Activated naive CD4-positive, alpha-beta T cell treated with anti-CD3 and anti-CD28 coated beads for 36 hours (primary cell): ENCODE measurements at places on chromosomes 7 and 10. TPM values are rescaled to one million over a fixed set of nuclear protein-coding genes. Genes with fewer than 3 reads are reported as not detected.

DNA sequence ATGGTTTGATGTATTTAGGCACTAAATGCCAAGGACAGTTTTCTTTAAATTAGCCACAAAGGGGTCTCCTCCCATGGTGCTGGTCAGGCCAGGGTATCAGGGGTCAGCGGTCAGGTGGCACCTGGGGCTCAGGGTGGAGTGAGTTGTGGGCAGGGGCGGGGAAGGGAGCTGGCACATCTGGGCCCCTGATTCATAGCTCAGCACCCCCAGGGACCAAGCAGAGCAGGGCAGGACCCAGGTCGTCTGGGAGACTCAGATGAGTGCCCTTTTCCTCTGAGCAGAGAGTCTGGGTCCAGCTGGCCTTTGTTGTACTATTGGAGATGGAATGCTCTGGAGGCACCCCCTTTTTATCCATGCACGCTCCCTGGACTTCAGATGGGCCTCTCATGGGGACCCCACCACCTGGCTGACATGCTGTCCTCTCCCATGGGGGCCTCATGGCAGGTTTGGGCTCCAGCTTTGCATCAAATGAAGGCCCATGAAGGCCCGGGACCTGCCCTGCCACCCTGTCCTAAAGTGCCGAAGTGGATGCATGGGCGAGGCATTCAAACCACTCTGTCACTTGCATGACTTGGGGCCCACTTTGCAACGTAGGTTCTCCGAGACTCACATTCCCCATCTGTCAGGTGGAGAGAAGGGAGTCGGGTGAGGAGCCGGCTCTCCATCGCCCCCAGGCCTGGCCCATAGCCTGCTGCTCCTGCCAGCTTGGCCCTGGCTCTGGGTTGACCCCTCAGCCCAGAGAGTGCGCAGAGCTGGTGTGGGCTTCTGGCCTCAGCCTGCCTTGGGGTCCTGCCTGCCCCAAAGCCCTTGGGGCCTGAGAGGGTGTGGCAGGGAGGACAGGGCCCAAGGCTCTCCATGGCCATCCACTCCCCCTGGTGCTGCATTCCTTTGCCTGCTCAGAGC, 66.4 kb downstream of the RAMP3 start:
- H3K27me3 ChIP-seq: peaks cover 14% of the 10 kb centered on the region
- H3K4me1 ChIP-seq: no peaks in the 10 kb centered on the region
- no peak overlapping the region for H3K4me3 ChIP-seq
- no peaks in the 10 kb centered on the region for H3K36me3 ChIP-seq
- no peak overlapping the region for H3K27ac ChIP-seq

DNA sequence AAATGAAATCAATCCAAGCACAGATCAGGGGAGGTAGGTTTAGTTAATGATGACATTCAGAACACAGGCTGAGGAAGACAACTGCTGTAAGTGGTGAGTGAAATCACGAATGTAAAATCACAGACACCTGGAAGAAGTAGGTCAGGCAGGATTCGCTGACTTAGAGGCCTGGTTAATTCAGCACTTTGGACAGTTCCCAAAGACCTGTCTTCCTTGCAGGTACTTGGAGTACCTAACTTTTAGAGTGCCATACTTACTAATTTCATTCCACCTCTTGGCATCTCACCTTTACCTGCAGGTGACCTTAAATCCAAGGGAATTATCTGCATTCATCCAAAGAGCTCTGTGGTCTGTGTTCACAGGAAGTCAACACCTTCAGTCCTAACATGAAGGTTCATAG, 822.3 kb downstream of the PHTF2 start:
- H3K27ac ChIP-seq: no peak overlapping the region
- peak; percentile 5 for DNase-seq
- no peaks in the 10 kb centered on the region for H3K4me1 ChIP-seq
- H3K27me3 ChIP-seq: no peaks in the 10 kb centered on the region
- no peaks in the 10 kb centered on the region for H3K36me3 ChIP-seq

DNA sequence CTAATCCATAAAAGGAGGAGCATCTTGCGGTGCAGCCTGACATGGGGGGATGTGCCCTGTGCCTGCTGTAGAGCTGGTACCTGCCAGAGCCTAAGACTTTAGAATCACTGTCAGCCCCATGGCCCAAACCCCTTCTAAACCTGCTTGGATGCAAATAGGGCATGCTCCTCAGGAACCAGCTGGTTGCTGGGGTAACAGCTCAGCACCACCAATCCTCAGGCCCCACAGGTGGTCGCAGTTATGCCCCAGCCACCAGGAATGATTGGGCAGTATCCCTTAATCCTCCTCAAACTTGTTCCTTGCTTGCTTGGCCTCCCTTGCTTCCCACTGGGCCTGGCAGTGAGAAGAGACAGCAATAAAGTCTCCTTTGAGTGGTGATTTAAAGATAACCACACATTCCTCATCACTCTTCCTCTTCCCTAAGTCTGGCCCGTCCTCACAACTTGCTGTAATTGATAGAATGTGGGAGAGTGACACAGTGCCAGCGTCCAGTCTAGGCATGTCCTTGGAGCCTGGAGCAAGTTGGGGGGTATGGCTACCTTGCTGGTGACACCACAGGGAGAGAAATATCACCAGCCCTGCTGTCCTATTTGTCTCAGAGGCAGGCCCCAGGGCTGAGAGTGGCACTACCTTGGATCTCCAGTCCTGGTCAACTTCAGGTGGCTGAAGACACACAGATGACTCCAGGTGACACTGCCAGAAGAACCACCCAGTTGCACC, 43.0 kb downstream of the VSTM4 start:
- no peaks in the 10 kb centered on the region for H3K36me3 ChIP-seq
- H3K27me3 ChIP-seq: peaks cover 8% of the 10 kb centered on the region

DNA sequence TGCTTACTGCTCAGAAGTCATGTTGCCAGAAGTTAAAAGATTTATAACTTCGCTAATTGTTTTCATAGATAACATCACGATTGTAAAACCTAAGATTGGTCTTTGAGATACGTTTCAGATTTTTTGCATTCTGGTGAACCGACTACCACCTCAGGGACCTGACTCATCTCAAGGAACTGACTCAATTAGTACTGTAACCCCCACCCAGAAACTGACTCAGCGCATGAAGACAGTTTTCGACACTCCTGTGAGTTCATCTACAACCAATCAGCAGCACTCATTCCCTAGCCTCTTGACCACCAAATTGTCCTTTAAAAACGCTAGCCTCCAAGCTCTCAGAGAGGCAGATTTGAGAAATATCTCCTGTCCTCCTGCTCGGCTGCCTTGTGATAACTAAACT, 72.3 kb downstream of the ELMO1 start:
- peak; percentile 69 for DNase-seq
- H3K36me3 ChIP-seq: peaks cover 32% of the 10 kb centered on the region
- peak overlapping the region; percentile 65 for H3K27ac ChIP-seq
- H3K4me1 ChIP-seq: peaks cover 68% of the 10 kb centered on the region
- H3K27me3 ChIP-seq: no peaks in the 10 kb centered on the region

DNA sequence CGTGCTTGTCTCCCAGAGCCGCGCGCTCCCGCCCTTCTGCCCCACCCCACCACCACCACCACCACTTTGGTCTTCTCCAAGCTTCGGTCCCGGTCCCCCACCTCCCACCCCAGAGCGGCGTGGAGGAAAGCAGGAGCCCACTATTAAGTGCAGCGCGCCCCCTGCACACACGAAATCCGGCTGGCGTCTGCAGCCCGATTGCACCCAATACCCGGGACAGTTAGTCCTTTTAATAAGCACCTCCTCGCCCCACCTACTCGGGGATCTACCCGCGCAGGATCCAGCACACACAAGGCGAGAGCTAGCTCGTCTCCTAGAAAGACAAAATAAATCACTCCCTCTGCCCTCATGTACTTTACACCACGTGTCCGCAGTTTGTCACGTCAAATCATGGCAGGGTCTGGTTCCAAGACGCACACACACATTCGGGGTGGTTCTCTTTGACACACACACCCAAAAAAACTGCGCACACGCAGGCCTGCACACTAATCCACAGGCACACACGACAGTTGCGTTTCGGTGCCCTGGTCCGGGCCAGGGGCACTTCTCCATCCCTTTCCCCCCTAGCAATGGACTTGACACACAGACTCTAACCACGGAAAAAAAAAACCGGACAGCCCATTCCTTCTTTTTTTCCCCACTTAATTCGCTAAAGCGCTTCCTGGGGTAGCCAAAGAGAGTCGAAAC, 1.6 kb downstream of the SFMBT2 start:
- H3K27me3 ChIP-seq: peaks cover 15% of the 10 kb centered on the region
- DNase-seq: peak; percentile 82
- peaks cover 50% of the 10 kb centered on the region for H3K4me1 ChIP-seq
- H3K27ac ChIP-seq: peak overlapping the region; percentile 92
- H3K36me3 ChIP-seq: peaks cover 5% of the 10 kb centered on the region
- peak overlapping the region; percentile 97 for H3K4me3 ChIP-seq

DNA sequence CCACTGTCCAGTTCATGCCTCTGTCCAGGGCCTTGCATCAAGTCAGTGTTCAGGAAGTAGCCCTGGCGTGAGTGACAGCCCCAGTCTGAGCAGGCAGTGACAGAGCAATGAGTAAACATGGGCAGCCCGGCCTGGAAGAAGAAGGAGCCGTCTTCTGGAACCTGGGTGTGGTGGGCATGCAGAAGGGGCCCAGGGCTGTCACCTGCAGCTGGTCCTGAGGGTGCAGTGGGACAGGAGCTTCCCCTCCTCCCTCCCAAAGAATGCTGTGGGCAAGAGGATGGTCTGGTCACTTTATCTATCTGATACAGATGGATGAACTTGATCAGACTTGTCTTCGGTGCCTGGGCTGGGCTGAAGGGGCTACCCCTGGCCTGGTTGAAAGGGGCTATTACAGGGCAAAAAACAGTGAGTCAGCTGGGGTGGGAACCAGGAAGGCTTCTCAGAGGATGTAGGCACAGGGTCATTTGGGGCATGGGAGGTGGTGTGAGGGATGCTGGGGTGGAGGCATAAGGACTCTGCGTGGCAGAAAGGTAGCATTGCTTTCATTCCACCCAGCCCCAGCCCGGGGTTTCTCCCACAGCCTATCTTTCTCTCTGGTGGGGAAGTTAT, 42.7 kb upstream of the PPIF start:
- no peak overlapping the region for H3K27ac ChIP-seq
- no peak overlapping the region for H3K4me3 ChIP-seq
- H3K27me3 ChIP-seq: no peaks in the 10 kb centered on the region
- no peak for DNase-seq
- H3K36me3 ChIP-seq: peaks cover 42% of the 10 kb centered on the region

- H3K4me3 ChIP-seq: no peak overlapping the region
- no peak overlapping the region for H3K27ac ChIP-seq
- no peaks in the 10 kb centered on the region for H3K36me3 ChIP-seq
- peaks cover 6% of the 10 kb centered on the region for H3K4me1 ChIP-seq
- H3K27me3 ChIP-seq: no peaks in the 10 kb centered on the region
Measured at GRCh38 chr10:47092831-47093230, 181.6 kb downstream of the PTPN20 start.

DNA sequence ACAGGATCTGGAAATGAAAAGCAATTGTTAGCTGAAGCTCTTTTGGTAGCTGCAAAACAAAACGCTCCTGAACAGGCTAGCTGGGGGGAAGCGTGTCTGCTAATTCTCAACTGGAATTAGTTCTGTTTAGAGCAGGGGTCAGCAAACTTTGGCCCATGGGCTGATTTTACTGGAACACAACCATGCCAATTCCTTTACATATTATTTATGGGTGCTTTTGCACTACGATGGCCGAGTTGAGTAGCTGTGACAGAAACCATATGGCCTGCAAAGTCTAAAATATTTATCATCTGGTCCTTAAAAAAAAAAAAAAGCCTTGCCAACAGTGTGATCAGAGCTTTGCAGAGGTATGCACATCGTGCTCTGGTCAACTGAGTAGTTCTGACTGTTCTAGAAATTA, 108.4 kb upstream of the PDLIM1 start:
- H3K4me1 ChIP-seq: no peaks in the 10 kb centered on the region
- H3K36me3 ChIP-seq: peaks cover 2% of the 10 kb centered on the region
- H3K27ac ChIP-seq: no peak overlapping the region
- no peak for DNase-seq

- no peak overlapping the region for H3K27ac ChIP-seq
- no peaks in the 10 kb centered on the region for H3K36me3 ChIP-seq
- DNase-seq: no peak
- no peak overlapping the region for H3K4me3 ChIP-seq
- H3K27me3 ChIP-seq: peaks cover 3% of the 10 kb centered on the region
Measured at GRCh38 chr10:59012839-59013238, 163.6 kb upstream of the PHYHIPL start.

GRCh38 chr10:75851580-75852345, 420.3 kb downstream of the LRMDA start:
- H3K4me3 ChIP-seq: no peak overlapping the region
- no peaks in the 10 kb centered on the region for H3K27me3 ChIP-seq
- no peak for DNase-seq

DNA sequence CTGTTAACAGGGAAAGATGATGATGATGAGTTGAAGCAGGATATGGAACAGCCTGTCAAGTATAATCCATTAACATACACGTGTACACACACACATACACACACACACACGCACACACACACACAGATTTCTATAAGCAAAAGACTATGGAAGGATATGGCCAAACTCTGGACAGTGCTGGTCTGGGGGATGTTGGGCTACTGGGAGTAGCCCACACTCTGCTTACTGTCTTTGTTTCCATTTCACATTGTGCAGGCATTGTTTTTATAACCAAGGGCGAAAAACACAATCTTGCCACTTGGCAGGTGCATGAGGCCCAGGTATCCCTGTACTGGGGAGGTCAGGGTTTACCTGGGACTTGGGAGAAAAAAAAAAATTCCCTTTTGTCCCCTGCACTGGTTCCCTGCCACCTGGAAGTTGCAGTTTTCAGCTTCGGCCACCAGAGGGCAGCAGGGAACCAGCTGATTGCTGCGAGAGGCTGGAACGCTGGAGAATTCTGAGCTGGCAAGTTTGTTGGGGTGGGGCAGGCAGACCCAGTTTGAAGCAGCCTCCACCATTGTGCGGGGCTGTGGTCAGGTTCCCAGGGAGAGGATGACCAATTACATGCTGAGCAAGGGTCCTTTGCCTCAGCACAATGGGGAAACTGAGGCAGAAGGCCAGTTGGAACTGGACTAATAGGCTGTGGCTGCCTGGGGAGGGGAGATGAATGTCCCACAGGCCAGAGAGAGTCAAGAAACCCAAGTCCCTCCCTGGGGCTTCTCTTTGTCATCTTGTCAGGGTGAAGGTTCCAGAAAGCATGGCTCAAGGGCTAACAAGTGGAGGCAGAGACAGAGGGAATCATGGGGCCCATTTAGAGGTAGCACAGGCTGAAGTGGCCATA, 27.3 kb downstream of the PPIF start:
- DNase-seq: peak; percentile 85
- H3K27ac ChIP-seq: no peak overlapping the region
- no peak overlapping the region for H3K4me3 ChIP-seq
- peaks cover 2% of the 10 kb centered on the region for H3K4me1 ChIP-seq
- H3K36me3 ChIP-seq: no peaks in the 10 kb centered on the region

GRCh38 chr7:158828133-158829020, 932 bp downstream of the ESYT2 start:
- no peaks in the 10 kb centered on the region for H3K27me3 ChIP-seq
- H3K4me1 ChIP-seq: peaks cover 36% of the 10 kb centered on the region
- H3K4me3 ChIP-seq: peak overlapping the region; percentile 98
- H3K36me3 ChIP-seq: peaks cover 7% of the 10 kb centered on the region
- DNase-seq: peak; percentile 29

The GIMAP5 gene
- total RNA-seq: 32.3 TPM

The CPA1 gene
- not detected for total RNA-seq

The EPHB4 gene
- total RNA-seq: 6.0 TPM

The FGFBP3 gene
- 1.2 TPM for total RNA-seq

The PPP1R3A gene
- not detected for total RNA-seq

The PRF1 gene
- total RNA-seq: 8.2 TPM

The RADIL gene
- total RNA-seq: 0.42 TPM
